M059J (cell line): ENCODE measurements at places on chromosomes 5 and 9. TPM values are rescaled to one million over a fixed set of nuclear protein-coding genes. Genes with fewer than 3 reads are reported as not detected.

GRCh38 chr9:116112236-116112635 lies 41.4 kb upstream of the PAPPA start:
- peak; percentile 36 for DNase-seq

GRCh38 chr5:105150323-105150722 lies 1587.7 kb upstream of the NUDT12 start:
- DNase-seq, result no peak

GRCh38 chr5:139633295-139634027 lies 14.7 kb upstream of the CXXC5 start:
- peak; percentile 70 for DNase-seq

DNA sequence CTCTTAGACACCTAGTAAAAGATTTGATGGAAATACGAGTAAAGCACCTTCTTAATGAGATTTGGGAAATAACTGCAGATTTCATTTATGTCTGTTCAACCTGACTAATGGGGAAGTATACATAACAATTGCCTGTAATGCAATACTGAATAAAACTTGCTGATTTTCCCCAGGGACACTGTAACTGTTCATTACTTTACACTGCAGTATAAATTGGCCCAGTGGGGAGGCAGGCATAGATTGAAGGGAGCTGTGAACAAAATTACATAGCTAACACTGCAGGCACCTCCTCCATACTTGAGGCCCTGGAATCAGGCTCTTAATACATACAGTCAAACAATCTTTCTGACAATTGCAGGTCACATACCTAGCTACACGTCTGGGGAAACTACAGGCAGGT lies 216.2 kb downstream of the PTPRD start:
- no peak for DNase-seq

GRCh38 chr9:88321764-88322163 lies 66.5 kb upstream of the SPIN1 start:
- no peak for DNase-seq

DNA sequence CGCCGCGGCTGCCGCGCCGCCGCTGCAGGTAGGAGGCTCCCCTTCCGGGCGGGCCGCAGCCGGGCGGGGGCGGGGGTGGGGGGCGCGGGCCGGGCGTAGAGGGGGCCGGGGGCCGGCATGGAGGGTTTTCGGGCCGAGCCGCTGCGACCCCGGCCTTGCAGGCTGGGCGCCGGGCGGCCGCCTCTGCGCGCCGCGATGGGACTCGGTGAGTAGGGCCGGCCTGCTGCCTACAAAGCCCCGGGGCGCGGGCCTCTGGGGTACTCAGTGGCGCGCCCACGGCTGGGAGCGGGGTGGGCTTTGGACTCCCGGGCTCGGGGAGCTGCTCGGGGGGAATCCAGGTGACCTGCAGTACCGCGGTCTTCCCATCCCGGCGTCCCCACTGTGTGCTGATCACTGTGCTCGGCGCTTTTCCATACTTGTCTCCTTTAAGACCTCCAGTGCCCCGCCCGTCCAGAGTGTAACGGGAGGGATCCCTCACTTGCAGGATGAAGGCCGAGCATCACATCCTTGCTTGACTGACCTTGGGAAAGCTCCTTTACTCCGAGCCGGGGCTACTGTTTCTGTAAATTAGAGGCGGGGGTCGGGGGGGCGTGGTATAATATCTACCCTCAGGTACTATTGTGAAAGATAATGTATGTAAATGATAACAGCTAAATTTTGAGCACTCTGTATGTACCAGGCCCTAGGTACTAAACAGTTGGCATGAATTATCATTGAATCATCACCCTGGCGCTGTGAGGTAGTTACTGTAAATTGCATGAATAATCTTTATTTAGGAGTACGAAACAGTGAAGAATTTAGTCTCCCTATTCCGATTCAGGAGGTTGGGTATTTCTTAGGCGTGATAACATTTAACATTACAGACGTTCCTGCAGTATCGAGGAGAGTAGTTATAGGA lies 672 bp downstream of the MSANTD3 start:
- peak; percentile 83 for DNase-seq

- no peak for DNase-seq
Observed at GRCh38 chr5:112951124-112951702, 25.4 kb upstream of the DCP2 start.

GRCh38 chr5:11247224-11247623 lies 486.2 kb upstream of the DAP start:
- DNase-seq, result no peak

GRCh38 chr5:6859951-6860638 lies 146.9 kb downstream of the TENT4A start:
- no peak for DNase-seq

GRCh38 chr9:24602693-24603352 lies 57.1 kb upstream of the IZUMO3 start:
- DNase-seq, result peak; percentile 15

DNA sequence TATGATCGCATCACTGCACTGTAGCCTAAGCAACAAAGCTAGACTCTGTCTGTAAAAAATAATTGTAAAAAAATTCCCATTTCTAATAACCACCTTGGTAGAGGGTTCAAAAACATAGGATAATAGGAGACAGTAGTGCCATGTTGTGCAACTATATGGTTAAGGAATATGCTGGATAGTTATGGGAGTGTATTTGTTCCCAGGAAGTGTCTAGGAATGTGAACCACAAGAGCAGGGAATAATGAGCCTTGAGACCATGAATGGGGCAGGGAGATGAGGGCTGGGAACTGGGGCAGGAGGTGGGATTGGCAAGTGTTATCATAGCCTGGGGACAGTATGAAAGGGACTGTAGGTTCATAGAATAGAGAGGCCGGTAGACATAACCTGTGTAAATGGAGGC lies 50.4 kb downstream of the RUSC2 start:
- no peak for DNase-seq

DNA sequence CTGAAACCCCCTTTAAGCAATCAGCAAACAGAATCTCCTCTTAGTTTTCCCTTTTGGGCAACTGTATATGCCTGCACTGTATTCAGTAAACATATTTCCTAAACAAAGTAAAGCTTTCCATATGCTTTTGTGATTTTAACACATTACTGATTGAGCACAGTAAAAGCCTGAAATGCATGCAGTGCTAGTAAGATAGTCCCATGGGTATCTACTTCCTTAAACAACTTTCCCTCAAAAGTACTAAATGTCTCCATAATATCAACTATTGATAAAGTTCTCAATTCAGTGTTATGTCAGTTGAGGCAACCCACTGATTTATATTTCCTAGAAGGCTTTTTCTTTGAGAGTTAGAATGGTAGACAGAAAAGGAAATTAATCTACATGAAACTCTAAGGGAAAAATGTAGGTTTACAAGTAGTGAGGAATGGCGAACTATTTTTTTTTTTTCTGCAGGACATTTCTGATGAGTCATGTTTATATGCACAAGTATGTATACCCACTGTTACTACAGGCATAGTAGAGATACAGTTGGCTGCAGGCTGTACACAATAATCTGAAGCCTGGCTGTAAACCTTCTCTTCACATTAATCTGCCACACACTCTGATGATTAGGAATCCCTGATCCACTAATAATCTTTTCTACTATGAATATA lies 31.2 kb upstream of the CEP120 start:
- no peak for DNase-seq

GRCh38 chr9:126528915-126529314 lies 84.8 kb upstream of the LMX1B start:
- no peak for DNase-seq

DNA sequence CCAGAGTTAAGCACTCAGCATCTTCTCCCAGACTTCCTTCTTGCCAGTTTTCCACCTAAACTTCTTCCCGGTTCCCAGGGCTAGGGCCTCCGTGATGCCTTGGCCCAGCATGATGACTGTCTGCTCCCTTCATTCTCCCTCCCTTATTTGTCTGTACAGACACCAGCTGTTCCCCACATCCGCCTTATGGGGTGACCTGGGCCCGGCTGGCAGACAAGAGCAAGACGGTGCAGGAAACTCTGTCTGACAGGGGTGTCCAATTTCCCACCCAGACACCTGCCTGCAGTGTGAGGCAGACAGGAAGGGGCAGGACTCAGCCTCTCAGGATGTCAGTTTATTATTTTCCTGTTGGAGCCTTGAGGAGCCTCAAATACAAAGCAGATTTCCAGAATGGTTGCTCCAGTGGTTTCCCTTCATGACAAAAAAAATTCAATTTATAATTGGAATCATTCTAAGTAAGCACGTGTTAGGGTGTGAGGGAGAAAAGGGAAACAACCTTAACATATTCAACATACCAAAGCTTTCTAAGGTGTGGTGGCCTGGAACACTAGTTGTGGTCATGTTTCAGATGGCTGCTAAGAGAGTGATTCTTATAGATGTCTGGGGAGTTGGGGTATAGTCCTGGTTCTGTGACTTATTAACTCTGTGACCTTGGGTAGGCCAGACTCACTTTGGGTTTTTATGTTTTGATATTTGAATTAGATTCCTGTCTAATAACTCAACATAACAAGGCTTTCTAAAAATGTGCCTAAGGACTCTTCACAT lies 234.5 kb downstream of the PAPPA start:
- DNase-seq, result no peak

DNA sequence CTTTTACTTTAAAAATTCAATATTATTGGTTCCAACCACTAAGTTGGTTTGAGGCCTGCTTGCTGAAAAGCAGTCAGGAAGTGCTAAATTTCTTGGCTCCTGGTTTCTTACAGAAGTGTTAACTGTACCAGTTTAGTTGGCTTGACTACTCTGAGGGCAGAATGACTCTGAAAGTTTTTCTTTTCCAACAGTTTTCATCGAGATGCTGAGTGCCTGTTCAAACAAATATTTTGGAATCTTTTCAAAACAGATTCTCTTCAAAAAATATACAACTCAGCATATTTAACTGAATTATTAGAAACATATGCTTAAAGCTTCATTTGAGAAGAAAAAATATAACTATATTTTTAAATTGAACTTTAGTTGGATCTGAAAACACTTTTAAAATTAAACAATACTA lies 37.0 kb downstream of the SLC38A9 start:
- no peak for DNase-seq

- DNase-seq, result no peak
Observed at GRCh38 chr9:101014566-101014965, 14.0 kb upstream of the PLPPR1 start.

GRCh38 chr9:97501972-97502221 lies 431 bp downstream of the TMOD1 start:
- no peak for DNase-seq

- DNase-seq, result no peak
Observed at GRCh38 chr9:105651806-105652205, 10.5 kb upstream of the TAL2 start.

- DNase-seq, result no peak
Observed at GRCh38 chr5:53426878-53427277, 53.6 kb upstream of the FST start.

DNA sequence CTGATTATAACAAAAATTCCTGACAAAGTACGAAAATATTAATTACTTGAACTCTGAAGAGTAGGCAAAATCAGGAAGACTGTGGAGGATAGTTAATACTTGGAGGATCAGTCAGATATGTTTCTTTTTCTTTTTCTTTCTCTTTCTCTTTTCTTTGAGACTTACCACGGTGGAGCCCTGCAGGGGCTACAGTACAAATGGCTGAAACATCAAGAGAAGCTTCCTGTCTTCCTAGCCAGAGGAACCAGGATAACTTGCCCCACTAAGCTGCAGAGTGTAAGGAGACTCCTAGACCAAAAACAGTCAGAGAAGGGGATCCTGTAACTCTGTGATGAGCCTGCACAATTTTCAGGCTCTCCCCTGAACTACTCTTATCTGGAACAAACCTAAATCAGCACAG lies 324.6 kb upstream of the TYRP1 start:
- no peak for DNase-seq

DNA sequence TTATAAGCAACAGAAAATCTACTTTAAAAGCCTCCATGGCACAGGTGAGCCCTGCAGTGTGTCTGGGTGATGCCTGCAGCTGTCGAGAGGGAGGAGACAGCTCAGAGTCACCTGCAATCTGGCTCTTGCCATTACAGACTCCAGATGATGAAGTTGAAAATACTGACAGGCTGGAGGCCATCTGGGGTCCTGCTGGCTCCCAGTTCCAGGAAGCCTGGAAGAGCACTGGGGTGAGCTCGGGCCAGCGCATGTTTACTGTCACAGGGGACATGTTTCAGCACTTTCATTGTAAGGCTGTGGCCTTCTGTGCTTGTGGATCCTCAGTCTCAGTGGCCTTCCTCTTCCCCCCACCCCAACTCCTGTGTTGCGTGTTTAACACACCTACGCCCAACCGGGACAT lies 28.4 kb downstream of the CEL start:
- DNase-seq, result no peak

DNA sequence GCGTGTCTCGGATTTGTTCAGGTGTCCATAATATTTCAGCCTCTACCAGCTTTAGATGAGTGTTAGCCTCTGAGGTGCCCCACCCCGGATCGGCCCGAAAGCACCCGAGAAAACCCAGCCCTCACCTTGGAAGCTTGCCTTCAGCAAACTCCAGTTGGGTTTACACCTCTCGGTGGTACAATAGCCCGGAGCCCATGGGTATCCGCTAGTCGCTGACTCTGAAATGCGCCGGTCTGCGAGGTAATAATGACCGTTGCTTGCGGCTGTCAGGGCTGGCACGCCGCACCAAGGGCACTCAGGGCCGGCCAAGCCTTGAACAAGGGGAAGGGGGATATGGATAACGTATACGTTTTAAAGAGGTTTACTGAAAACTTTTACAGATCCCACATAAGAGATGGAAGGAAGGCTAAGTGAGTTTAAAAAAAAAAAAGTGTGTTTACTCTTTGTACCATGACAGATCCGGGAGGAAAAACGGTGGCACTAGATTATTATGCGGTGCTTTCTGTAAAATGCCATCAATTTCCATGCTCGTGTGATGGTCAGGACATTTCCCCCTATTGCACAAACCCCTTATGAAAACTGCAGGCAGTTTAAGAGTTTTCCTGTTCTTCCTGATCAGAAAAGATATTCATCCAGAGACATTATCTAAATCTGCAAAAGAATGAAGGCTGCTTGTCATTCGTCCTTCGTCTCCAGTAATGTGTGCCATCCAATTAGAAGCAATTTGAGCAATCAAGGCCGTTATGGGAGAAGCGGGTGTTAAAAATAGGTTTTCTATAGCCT lies 124.2 kb downstream of the TMEM161B start:
- peak; percentile 59 for DNase-seq

DNA sequence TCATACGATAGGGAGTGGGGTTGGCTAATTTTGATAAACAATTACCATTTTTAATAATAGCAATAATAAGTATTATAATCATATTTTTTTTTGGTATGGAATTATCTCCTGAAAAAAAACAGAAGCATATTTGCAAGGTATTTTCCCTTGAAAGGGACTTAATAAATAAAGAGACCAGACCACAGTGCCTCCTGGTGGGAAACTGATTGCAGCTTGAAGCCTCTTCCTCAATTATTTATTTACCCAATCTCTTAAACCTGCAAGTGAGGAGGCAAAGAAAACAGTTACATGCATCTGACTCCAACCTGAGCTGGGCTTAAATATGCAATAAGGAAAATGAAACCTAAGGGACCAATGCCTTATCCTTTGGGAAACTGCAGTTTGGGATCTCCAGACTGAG lies 388.1 kb upstream of the ACO1 start:
- peak; percentile 15 for DNase-seq

GRCh38 chr5:171340491-171340890 lies 31.4 kb downstream of the TLX3 start:
- DNase-seq, result no peak

Gene SPINK13
- total RNA-seq, result not detected in 2 replicates

Gene GABRA6
- not detected in 2 replicates for total RNA-seq

Gene PCDHGA8
- 0.07 TPM in 1 of 2 replicates, not detected in the other for total RNA-seq

Gene DMRT3
- not detected in 2 replicates for total RNA-seq

Gene FBXW2
- 31.7 and 34.7 TPM in 2 replicates for total RNA-seq

Gene TXNDC8
- total RNA-seq, result not detected in 2 replicates

Gene SOWAHA
- total RNA-seq, result 0.10 and 0.32 TPM in 2 replicates

Gene CFAP90
- total RNA-seq, result 0.44 TPM in 1 of 2 replicates, not detected in the other

Gene NTRK2
- total RNA-seq, result 0.44 and 1.1 TPM in 2 replicates

Gene TAF11L5
- total RNA-seq, result not detected in 2 replicates

Gene NOL6
- total RNA-seq, result 30.2 and 39.3 TPM in 2 replicates

Gene TLR4
- total RNA-seq, result 12.5 and 16.9 TPM in 2 replicates

Gene SELENOP
- total RNA-seq, result 20.1 and 45.1 TPM in 2 replicates

Gene NR2F1-AS1
- total RNA-seq, result 25.2 and 34.4 TPM in 2 replicates
